ENCODE measurements at places on chromosomes 4 and X.

GRCh38 chrX:39900777-39901170 is 197.0 kb downstream of the BCOR start:
- no peak for DNase-seq

- no peak for DNase-seq
Observed at GRCh38 chr4:53906606-53907190, 157.7 kb downstream of the CHIC2 start.

- DNase-seq, result no peak
Observed at GRCh38 chr4:133096972-133097371, 52.1 kb upstream of the PCDH10 start.

DNA sequence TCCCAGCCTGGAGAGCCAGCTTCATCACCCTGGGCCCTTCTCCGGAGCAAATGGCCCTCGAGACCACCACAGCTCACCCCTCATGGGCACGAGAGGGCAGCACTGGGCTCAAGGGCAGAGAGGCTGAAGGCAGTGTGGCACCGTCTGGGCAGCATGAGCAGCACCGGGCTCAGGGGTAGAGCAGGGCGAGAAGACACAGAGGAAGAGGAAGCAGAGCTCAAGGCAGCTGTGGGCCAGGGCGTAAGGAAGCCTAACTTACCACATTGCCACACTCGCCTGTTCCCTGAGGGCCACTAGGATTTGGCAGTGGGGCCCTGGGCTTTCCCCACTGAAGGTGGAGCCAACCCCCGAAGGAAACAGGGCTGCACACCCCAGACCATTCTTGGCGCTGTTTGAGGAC is 15.5 kb downstream of the ZNF185 start:
- DNase-seq, result no peak

- no peak for DNase-seq
Observed at GRCh38 chrX:149961572-149961971, 23.3 kb upstream of the EOLA2 start.

GRCh38 chr4:139525414-139525813 is 30.6 kb downstream of the SETD7 start:
- DNase-seq, result no peak

DNA sequence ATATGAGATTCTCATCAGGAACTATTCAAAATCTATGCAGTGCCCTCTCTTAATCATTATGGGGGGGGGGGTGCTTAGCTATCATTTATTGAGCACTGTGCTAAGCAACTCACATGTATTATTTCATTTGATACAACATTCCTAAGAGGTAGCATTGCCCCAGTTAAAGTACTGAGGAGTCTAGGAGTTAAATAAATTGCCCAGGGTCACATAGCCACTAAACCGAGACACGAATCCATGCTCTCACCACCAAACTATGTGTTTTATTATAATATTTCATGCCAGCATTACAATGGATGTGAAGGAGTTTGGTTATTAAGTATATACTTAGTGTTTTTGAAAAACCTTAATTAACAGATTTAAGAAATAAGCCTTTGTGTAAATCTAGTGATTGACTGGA is 131.4 kb downstream of the CBR4 start:
- no peak for DNase-seq

DNA sequence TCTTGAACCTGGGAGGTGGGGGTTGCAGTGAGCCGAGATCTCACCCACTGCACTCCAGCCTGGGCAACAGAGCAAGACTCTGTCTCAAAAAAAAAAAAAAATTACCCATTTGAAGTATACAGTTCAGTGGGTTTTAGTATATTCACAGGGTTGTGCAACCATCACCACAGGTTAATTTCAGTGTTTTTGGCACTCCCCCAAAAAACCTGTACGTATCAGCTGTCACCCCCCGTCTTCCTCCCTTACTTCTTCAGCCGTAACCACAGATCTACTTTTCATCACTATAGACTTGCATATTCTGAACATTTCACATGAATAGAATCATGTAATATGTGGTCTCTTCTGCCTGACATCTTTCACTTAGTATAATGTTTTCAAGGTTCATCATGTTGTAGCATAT is 11.7 kb upstream of the PTTG2 start:
- DNase-seq, result no peak

GRCh38 chrX:133391111-133391510 is 24.2 kb downstream of the GPC4 start:
- no peak for DNase-seq
